ENCODE measurements at places on chromosomes 12 and 14.

- no peak for DNase-seq
Measured at GRCh38 chr14:53599221-53599945, 357.2 kb downstream of the BMP4 start.

GRCh38 chr12:115609347-115609746, 668.1 kb downstream of the MED13L start:
- DNase-seq: no peak

DNA sequence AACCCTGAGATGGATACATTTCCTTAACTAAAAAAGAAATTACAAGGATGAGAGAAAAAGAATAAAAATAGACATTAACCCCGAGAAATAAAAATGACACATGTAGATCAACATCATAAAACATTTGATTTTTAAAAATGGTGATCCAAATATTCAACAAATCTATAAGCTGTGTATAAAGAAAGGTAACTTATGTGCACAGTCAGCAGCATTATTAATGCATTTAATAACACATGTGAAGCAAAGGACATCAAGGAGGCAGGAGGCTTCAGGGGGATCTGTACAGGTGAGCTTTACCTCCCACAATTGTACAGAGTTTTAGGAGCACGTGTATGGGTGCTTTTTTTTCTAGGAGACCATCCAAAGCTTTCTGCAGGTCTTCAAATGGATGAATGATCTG, 76.1 kb downstream of the MED13L start:
- no peak for DNase-seq

DNA sequence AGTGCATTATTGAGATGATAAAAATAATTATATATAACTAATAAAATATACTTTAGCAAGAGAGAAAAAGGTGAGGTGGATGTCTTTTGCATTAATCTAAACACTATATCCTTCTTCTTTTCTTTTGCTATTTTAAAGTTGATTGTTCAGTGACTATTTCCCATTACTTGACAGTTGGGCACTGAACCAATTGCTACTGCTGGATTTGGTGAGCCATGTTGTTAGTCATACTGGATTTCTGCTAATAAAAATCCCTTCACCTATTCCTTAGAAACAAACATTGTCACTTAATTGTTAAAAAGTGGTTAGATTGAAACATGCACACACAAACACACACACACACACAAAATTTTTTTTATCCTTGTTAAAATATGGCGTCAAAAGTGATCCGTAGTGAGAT, 251.6 kb upstream of the ALG10 start:
- no peak for DNase-seq

GRCh38 chr14:60632257-60632656, 17.0 kb downstream of the SIX1 start:
- DNase-seq: no peak

DNA sequence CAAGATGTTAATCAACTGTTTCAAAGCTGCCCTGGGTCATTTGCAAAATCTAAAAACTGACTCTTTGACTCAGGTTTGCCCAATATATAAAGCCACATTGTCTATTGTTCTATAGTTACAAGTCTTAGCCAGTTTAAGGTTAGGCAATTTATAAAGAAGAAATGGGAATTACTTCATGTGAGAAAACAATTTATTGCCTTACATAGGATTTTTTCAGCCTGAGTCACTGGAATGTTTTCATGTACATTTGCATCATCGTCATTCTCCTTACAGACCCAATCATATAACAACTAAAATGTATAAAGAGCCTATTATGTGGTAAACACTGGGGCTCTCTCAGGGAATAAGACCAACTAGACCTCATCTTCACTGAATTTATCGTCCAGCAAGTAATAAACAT, 100.3 kb upstream of the PLEKHG7 start:
- no peak for DNase-seq

GRCh38 chr12:22856178-22856577, 231.2 kb downstream of the ETNK1 start:
- no peak for DNase-seq

- DNase-seq: no peak
Measured at GRCh38 chr14:83624541-83624940, 1905.4 kb upstream of the FLRT2 start.

- DNase-seq: no peak
Measured at GRCh38 chr12:88860851-88861250, 280.6 kb upstream of the KITLG start.

DNA sequence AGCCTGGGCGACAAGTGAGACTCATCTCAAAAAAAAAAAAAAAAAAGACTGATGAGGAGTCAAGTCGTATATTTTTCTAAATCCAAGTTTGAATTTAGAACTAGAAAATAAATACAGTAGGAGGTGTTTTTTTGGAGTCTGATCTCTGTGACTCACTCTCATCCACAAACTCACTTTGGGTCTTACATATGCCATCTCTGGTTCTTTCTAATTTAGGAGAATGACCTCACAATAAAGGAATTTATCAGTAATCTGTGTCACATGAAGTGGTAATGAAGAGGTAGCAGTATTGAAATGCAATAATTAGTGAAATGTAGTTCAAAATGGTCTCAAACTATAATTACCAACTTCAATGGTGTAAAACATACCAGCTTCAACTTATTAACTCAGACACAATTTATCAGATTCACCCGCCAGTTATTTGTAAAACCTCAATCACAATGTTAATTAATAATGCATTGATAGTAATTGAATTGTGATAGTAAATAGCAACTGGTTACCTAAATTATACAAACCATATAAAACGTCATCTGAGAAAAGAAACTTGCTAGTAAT, 4.4 kb upstream of the CFL2 start:
- no peak for DNase-seq

DNA sequence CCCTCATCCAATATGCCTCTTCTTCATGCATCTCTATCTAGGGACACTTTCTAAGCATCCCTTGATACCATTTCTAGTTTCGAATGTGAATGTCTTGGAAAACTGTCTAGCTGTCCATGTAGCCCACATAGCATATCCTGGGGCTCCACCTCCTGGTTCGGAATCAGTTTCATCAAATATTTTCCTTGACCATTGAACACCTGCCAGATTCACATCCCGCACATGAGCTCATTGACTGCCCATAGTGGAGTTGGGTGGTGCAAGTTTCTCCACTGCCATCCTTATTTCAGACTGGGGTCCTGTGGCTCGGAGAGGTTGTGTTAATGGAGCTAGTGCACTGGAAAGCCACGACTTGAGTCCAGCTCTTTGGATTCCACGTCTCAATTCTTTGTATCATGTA, 58.6 kb upstream of the TMEM263 start:
- DNase-seq: no peak

DNA sequence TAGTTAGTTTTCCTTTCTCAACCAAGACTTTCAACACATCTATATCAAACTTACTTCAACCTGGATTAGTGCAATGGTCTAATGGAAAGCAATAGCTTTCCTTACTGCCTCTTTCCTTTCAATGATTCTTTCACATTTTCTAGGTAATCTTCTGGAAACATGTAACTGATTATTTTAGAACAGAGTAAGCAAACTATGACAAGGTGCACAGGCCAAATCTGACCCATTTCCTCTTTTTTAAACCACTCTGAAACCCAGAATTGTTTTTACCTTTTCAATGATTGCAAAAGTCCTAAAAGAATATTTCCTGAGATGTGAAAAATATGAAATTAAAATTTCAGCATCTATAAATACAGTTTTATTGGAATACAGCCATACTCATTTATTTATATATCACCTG, 81.6 kb upstream of the TMTC2 start:
- no peak for DNase-seq

GRCh38 chr12:93530358-93530757, 42.1 kb upstream of the SOCS2 start:
- DNase-seq: no peak

DNA sequence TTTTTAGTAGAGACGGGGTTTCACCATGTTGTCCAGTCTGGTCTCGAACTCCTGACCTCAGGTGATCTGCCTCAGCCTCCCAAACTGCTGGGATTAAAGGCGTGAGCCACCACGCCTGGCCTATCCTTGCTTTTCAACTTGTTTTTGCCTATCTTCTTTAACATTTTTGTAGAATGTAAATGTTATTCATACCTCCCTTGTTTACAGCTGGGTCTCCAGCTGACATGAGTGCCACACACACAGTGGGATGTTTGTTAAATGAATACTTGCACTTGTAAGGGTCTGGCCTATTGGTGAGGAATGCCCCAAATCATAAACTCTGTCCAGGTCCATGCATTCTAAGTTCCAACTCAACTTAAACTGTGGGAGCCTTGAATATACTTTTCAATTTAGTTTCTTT, 176.3 kb downstream of the ANO4 start:
- DNase-seq: no peak

GRCh38 chr14:66009089-66009488, 477.1 kb upstream of the CCDC196 start:
- DNase-seq: no peak

DNA sequence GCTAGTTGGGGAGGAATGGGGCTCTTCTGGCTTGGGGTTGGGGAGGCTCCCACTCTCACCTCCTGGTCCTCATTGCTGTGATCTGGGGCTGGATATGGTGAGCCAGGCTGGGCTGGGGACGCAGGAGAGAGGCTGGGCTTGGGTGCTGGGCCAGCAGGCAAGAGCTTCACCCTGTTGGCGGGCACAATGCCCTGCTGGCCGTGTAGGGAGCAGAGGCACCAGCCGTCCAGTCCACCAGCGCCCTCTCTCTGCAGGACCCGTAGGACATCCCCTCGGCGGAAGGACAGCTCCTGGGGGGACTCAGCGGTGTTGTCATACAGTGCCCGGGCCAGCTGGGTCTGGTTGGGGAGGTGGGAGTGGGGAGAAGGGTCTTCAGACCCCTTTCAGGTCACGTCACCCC, 4.5 kb downstream of the EFS start:
- DNase-seq: no peak

DNA sequence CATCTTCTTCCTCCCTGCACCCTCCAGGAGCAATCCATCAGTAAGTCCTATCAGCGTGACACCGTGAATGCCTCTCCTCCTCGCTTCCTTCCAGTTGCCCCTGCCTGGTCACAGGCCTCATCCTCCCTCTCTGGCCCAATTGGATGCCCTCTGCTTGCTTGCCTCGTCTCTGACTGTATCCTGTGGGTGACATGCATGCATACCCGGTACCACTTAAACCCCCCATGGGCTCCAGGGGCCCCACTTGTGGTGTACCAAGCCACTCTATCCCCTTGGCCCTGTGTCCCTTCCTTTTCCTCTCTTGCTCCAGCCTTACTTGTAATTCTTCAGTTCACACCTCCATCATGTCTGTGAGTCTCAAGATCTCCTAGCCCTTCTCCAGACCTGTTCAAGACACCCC, 106.0 kb upstream of the RTL1 start:
- DNase-seq: no peak

DNA sequence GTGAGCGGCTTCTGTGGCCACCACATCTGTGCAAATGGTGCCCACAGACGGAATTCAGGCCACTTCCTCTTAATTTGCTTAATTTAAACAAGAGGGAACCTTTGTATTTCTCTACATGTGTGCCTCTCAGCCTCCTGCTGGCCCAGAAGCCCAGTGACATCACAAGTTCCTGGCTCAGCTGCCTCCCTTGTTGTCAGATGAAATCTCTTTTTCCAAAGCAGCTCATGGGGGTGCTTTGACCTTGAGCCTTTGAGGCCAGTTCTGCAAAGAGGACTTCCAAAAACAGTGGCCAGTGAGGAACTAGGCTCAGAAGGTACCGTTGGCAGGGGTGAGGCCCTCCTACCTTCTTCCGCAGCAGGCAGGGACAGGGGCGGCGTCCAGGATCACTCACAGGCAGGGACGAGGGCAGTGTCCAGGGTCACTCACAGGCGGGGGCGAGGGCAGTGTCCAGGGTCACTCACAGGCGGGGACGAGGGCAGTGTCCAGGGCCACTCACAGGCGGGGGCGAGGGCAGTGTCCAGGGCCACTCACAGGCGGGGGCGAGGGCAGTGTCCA, 35.0 kb upstream of the GALNT9 start:
- no peak for DNase-seq

DNA sequence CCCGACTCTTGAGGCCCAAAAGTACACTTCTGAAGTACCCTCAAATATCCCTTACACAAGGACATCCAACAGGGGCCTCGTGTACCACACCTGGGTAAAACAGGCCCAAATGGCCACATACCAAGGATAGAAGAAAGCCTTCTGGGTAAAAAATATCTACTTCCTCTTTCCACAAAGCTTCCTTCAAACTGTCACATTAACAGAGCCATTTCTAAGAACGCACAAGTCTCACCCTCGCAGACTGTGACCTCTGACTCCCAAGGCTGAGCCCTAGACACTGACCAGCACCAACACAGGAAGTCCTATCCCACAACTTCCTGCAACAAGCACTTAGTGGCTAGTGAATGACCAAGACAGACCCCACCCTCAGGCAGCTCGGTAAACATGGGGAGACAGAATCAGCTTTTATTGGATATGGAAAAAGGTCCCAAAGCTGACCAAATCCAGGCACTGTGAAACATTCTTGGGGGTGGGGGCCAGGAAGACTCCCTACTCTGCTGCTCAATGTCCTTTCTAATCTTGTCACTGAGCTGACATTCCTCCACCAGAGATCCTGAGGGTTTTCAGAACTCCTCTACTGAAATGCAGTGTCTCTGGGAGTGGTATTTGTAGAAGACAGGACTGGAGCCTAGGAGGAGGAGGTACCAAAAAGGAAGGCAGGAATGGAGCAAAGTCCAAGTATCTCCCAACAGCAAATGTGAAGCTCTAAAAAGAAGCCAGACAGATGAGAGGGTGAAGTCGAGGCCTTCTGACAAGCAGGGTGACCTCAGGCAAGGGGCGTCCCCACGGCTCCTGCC, 15.9 kb downstream of the KCTD10 start:
- no peak for DNase-seq

- DNase-seq: no peak
Measured at GRCh38 chr12:50508414-50508813, 3.6 kb downstream of the DIP2B start.

DNA sequence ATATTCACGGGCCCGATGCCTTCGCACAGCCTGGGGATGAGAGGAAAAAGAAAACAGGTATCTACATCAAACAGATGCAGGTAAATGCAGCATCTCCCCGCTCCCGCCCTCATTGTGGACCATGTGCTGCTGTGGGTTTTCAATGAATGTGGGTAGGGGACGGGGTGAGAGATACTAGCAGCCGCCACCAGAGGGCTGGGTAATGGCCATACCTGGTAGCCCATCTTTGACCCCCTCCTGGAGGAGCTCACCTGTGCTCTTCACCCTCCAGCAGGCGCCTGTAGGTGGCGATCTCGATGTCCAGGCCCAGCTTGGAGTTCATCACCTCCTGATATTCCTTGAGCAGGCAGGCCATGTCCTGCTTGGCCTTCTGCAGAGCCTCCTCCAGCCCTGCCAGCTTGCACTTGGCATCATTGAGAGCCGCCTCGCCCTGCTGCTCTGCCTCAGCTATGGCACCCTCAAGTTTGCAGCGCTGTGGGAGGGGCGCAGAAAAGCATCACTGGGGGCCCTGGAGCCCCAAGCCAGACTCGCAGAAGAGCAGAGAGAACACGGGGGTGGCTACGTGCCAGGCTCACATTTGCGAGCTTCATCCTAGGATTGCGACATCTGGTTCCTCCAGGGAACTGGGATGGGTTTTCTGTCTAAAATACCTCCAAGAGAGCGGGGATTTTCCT, 10.2 kb downstream of the KRT82 start:
- no peak for DNase-seq

- DNase-seq: no peak
Measured at GRCh38 chr14:67137744-67138371, 51.4 kb upstream of the GARIN2 start.

All from activated CD8-positive, alpha-beta memory T cell treated with anti-CD3 and anti-CD28 coated beads for 4 hours (primary cell).